ENCODE measurements at places on chromosomes 2 and 18. TPM values are rescaled to one million over a fixed set of nuclear protein-coding genes. Genes with fewer than 3 reads are reported as not detected.

EFR3B gene
- total RNA-seq = 0.32 TPM

- DNase-seq = no peak
These were observed 700.2 kb downstream of the EPHA4 start for GRCh38 chr2:220871909-220872308.

DNA sequence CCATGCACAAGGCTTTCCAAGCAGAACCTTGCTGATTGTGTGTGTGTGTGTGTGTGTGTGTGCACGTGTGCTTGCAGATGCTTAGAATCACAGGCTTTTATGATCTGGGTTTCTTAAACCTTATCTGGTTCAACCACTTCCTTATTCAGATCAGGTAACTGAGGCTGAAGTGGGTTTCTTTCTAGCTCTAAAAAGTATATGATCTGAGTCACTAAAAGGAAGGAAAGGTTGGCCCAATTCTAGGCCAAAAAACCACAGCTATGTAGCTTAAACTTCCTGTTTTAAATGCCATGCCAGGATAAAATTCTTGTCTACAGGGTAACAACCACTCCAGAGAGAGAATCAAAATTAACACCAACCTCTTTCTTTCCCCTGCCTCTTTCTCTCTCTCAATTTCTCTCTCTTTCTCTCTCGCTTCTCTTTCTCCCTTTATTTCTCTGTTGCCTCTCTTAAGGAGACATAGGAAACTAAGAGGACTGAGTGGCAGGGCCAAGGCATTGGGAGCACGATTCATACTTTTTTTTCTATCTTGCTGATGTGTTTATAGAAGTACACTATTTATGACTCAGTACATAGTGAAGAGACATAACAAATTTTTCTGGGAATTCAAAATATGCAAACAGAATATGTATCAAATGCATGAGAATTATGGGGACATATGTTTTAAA is 140.3 kb downstream of the TRIB2 start:
- DNase-seq = no peak

APOB gene
- total RNA-seq = 8.5 TPM

SPATA3 gene
- total RNA-seq = not detected

GRCh38 chr2:3759331-3759730 is 56.0 kb downstream of the DCDC2C start:
- no peak for DNase-seq

DNA sequence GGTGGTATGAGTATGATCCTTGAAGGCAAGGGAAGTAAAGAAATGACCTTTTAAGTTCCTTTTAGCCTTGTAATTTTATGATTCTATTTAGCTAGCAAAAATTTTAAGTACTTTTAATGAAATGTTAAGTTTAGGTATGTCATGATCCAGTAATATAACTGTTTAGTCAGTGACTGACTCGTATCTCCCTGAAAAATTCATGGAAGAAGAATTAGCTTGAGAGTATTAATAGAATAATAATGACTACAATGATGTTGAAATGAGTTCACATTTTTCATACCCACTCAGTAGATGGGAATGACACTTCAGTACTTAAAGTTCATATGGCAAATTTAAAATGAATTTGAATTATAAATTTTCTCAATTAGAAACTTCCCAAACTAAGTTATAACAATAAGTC is 14.6 kb downstream of the RAB3GAP1 start:
- no peak for DNase-seq

GRCh38 chr2:38187541-38188011 is 111.6 kb upstream of the CYP1B1 start:
- DNase-seq = peak; percentile 83

KDSR gene
- 208 TPM for total RNA-seq

DNA sequence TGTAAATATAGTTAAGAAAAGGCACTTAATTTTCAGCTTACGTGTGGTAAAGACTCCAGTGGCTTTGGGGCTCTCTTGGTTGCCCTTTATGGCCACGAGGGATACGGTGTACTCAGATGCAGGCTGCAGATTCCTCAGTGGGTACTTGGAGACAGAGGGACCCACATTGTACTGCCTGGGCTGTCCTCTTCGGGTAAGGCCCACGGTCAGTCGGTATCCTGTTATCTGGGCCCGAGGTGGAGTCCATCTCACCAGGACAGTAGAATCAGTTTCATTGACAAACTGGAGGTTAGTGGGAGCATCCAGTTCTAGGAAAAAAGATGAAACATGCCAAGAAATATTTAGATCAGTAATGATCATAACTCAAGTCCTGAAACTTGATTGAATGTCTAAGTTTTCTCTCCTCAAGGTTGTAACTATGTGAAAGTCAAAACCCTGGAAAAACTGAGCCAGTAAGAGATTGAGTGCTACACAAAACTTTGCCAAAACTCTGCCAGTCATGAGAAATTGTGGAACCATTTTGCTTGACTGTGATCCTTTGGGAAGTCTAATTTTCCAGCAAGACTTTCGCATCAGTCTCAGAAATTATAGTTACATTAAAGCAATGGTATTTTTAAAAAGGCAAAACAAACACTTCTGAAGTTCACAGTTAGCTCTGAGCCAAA is 31.4 kb downstream of the FN1 start:
- no peak for DNase-seq

DNA sequence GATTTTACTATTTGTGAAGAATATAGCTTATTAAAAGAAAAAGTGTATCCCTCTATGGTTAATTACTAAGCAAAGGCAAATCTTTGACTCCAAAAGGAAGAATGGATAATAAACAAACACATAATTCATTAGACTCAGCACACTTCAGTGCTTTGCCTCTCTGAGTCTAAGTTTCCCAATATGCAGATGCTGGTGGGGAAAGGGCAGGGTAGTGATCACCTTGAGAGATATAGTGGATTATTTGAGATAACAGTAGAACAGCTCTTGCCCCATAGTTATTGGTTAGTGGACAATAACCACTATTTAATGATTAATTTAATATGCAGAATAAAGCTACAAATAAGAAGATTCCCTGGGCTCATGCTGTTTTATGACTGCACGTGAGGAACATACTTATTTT is 98.2 kb upstream of the SLC8A1 start:
- DNase-seq = no peak

AMMECR1L gene
- 20.6 TPM for total RNA-seq

DNA sequence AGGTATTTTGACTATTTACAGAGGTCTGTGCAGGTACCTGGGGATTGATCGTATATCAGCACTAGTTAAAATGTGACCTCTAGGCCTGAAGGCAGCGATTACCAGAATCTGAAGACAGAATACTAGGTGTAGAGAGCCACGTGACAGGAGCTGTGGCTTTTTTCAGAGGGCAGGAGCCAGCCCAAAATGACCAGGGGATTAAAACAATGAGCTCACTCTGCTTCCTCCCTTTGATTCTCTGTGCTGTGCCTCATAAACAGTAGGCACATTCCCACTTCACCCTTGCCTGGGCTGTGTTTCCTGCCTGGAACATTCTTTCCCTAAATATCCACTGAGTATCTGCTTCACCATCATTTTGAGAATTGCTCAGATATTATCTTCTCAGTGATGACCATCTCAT is 15.2 kb downstream of the ITGAV start:
- DNase-seq = no peak

DNA sequence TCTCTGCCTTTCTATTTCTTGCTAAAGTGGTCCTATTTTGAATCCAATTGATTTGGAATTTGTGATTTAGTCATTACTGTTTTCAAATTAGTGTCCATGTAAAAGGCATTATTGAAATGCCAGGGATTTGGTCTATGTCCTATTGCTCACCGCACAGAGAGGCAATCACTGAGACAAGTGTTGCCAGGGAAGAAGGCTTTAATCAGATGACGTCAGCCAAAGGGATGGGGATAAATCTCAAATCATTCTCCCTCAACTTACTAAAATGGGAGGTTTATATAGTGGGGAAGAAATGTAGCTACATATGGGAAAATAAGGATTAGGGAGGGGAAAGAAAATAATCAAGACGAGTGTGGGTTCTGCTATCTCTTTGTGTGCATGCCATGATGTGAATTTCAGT is 9.6 kb downstream of the SERPINB12 start:
- no peak for DNase-seq

DNA sequence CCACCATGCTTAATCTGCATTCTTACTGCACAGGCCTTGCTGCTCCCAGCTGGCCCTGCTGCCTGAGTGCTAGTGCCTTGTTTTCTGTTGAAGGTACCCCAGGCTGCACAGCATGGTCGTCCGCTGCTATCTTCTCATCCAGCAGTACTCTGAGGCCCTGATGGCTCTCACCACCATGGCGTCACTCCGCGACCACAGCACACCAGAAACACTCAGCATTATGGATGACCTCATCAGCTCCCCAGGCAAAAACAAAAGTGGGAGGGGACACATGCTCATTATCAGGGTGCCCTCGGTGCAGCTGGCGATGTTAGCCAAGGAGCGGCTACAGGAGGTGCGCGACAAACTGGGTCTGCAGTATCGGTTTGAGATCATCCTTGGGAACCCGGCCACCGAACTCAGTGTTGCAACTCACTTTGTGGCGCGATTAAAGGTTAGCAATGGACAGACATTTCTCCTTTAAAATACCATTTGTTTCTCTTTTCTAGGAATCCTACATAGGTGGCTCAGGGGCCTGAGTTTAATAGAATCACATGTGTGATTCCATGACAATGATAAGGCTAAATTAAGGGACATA is 110.5 kb downstream of the ESCO1 start:
- no peak for DNase-seq

- DNase-seq = no peak
These were observed 142.7 kb upstream of the SLC39A10 start for GRCh38 chr2:195514365-195514764.

MDH1B gene
- not detected for total RNA-seq

GRCh38 chr18:61851940-61852451 is 40.8 kb downstream of the RNF152 start:
- no peak for DNase-seq

GRCh38 chr2:96315005-96315399 is 9.7 kb upstream of the SNRNP200 start:
- no peak for DNase-seq

DNA sequence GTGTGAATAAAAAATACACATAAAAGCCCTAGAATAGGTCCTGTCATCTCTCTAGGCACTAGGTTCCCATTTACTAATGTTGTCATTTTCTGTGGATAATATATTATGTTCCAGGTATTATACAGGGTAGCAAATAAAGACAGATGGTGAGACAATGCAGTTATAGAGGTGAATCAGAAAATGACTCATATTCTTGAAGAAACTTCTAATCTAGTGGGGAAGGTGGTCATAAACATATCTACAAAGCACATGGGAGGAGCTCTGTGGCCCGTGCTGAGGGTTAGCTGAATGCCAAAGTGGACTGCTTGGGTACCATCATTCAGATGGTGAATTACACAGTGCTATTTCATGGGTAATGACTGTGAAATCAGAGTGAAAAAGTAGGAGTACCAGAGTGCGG is 700.9 kb downstream of the ERBB4 start:
- no peak for DNase-seq

DNA sequence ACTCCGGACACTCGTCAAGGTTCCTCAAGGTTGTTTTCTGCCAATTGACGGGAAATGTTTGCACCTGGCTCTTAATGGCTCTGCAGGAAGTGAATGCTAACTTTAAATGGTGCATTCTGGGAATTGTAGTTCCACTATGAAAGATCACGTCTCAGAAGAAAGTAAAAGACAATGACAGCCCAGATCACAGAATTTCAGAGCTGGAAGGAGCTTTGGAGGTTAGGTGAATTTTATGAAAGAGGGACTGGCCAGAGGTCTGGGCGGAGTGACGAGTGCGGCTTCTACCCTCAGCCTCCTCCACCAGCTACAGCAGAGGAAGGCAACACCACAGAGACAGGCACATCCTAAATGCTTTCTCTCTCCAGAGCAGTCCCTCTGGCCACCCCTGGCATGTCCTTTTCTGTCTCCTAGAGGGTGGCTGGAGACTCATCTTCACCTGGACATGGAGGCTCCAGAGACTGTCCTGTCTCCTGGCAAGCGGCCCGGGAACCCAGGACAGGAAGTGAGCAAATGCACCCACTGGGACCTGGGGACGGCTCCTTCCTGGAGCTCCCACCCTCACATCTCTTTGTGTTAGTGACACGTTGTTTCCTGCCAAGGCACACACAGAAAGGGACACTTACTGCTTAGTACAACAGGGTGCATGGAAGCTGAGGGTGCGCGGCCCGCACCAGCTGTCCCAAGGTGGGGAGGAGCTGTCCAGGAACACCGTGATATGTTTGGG is 19.4 kb downstream of the THAP4 start:
- no peak for DNase-seq

DNA sequence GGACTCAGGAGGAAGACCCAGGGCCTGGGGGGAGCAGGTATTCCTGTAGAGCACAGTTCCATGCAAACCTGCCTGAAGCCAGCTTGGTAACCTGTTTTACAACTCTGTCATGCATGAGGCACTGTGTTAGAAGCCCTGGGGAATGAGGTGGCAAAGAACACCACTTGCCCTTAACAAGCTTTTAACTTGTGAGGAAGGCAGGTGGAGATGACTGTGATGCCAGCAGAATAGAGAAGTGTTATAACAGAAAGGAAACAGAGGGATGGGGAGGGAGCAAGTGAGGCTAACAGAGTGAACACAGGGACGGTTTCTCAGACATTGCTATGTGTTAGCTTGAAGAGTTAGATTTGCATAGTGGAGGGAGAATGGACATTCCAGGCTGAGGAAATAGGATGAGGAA is 11.5 kb upstream of the IL1A start:
- no peak for DNase-seq

DNA sequence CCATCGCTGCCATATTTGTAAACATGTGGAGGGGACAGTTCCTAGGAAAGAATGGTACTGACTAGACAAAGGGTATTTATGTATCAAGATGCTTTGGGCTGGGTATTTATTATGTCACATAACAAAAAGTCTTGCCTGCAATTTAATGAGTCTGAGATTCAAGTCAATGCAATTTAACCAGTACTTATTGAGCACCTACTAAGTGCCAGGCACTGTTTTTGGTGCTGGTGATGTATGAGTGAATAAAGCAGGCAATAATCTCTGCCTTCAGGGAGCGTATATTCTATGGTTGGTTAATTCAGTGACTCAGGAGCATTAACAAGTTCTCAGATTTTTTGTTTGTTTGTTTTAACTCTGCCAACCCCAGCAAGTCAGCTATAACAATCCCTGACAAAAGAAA is 24.6 kb upstream of the ACVR1 start:
- no peak for DNase-seq

- peak; percentile 48 for DNase-seq
These were observed 84.5 kb downstream of the ADD2 start for GRCh38 chr2:70683455-70683854.

DNA sequence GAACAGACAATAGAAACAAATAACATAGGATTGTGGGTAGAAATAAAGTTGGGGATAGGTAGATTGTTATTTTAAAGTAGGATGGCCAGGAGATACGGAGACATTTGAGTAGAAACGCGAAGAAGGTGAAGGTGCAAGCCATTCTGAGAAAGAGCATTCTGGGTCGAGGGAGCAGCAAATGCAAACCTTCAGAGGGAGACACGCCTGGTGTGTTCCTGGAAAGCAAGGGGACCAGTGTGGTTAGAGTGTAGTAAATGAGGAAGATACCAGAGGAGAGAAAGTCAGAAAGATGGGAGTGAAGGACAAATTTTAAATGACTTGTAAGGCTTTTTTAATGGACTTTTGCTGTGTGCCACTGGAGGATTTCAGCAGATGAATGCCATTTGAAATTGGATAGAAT is 1.7 kb downstream of the CYP20A1 start:
- no peak for DNase-seq

- no peak for DNase-seq
These were observed 36.2 kb downstream of the AMER3 start for GRCh38 chr2:130791617-130791939.

CHRNG gene
- total RNA-seq = not detected

Data from ascending aorta (tissue), 2 donors.